Uterus (tissue), 4 donors: ENCODE measurements at places on chromosomes 16 and 17.

- DNase-seq, result no peak
These were observed 151.3 kb upstream of the SOX9 start for GRCh38 chr17:71969500-71969899.

DNA sequence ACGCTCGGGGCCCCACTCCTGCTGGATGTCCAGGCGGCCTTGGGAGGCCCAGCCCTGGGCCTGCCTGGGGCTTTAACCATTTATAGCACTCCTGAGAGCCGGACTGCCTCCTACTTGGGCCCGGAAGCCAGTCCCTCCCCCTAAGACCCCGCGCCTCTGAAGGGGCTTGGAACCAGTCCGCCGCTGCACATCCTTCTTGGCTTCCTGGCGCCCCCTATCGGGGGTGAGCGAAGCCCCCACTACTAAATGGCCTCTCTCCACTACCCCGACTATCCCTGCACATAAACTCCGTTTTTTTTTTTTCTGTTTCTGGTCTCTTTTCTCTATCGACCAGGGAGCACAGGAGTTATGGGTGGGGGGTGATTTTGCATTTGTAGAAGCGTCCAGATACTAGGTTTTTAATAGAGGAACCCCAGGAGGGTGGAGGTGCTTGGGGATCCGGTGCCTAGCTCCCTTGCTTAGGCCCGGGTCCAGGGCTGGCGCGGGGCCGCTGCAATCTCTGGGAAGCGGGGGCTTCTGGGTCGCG lies 633 bp upstream of the NOL3 start:
- DNase-seq, result no peak

- no peak for DNase-seq
These were observed 225.3 kb downstream of the KCNJ2 start for GRCh38 chr17:70394473-70395232.

- DNase-seq, result no peak
These were observed 28.7 kb downstream of the ARHGAP27 start for GRCh38 chr17:45403906-45404490.
